Smooth muscle cell of the coronary artery (primary cell): ENCODE measurements at places on chromosomes 1 and 21. TPM values are rescaled to one million over a fixed set of nuclear protein-coding genes. Genes with fewer than 3 reads are reported as not detected.

OLFM3 gene
- not detected in 2 replicates for total RNA-seq

CFHR5 gene
- not detected in 2 replicates for total RNA-seq

ACKR1 gene
- not detected in 2 replicates for total RNA-seq

BNIPL gene
- 0.08 and 0.70 TPM in 2 replicates for total RNA-seq

ZNF683 gene
- not detected in 2 replicates for total RNA-seq

LRRC39 gene
- 0.12 and 0.23 TPM in 2 replicates for total RNA-seq

PHGDH gene
- 97.8 and 132 TPM in 2 replicates for total RNA-seq
